Substantia nigra (tissue), 51 donors: ENCODE measurements at places on chromosomes 11 and 22.

DNA sequence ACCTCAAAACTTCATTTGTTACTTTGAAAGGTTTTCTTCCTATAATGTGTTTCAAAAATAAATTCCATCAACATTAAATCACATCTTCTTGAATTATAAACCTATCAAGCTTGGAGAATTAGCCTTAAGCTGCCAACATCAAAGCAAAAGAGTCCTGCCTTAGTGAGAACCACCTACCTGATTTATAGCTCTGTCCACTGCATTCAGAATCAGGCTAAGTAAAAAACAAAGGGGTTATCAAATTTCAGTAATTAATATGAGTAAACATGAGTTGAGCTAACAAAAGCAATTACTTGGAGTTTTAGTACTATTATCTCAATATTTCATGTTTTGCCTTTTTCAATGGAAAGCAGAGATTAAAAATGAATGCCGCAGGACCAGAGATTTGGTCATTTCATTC lies 73.9 kb downstream of the CADM1 start:
- no peak for DNase-seq

GRCh38 chr22:42704896-42705295 lies 15.8 kb downstream of the A4GALT start:
- DNase-seq, result no peak

GRCh38 chr11:113638376-113638775 lies 67.7 kb downstream of the TMPRSS5 start:
- no peak for DNase-seq

GRCh38 chr22:27213766-27214581 lies 556.6 kb downstream of the MIAT start:
- DNase-seq, result no peak

DNA sequence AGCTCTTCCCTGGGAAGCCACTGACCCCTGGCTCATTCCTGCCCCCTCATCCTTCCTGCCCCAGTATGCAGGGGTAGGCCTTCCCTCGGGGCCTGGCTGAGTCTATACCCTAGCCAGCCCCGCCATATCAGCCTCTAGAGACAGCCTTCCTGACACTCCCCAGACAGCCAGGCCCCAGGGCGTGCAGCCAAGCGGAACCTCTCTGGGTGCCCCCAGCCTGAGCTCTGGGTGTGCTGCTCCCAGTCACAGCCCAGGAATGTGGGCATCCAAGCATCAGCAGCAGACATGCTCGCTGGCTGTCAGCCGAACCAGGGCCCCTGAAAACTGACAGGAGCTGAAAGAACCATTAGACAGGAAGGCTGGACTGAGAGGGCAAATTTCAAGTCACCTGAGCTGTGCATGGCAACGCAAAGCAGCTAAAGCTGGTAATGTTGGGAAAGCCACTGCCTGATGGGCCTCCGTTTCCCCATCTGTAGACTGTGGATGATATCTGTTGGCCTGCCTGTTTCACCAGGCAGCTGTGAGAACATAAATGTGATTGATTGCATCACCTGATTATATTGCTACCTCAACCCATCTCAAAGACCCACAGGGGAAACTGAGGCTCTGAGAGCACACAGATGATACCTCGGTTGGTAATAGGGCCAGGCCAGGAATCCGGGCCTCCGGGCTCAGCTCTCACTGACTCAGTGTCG lies 93.2 kb downstream of the LRRC32 start:
- DNase-seq, result no peak

- DNase-seq, result no peak
These were observed 211.0 kb downstream of the GRIK4 start for GRCh38 chr11:120722524-120722923.

DNA sequence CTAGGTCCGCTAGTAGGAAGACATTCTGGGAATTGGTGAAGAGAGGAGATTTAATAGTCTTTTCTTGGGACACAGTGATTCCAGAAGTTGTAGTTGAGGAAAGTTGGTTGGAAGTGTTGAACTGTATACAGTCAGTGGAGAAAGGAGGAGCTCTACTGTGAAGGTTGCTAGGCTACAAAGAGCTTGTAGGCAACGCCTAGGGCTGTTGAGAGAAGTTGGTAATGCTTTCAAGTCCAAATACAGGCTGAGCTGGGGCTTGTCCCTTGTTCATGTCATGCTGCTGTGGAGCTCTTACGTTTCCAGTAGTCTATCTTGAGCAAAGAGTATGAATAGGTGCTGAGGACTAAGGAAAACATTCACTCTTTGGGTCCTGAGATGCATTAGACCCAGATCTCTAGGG lies 1.1 kb downstream of the TBCEL start:
- no peak for DNase-seq

DNA sequence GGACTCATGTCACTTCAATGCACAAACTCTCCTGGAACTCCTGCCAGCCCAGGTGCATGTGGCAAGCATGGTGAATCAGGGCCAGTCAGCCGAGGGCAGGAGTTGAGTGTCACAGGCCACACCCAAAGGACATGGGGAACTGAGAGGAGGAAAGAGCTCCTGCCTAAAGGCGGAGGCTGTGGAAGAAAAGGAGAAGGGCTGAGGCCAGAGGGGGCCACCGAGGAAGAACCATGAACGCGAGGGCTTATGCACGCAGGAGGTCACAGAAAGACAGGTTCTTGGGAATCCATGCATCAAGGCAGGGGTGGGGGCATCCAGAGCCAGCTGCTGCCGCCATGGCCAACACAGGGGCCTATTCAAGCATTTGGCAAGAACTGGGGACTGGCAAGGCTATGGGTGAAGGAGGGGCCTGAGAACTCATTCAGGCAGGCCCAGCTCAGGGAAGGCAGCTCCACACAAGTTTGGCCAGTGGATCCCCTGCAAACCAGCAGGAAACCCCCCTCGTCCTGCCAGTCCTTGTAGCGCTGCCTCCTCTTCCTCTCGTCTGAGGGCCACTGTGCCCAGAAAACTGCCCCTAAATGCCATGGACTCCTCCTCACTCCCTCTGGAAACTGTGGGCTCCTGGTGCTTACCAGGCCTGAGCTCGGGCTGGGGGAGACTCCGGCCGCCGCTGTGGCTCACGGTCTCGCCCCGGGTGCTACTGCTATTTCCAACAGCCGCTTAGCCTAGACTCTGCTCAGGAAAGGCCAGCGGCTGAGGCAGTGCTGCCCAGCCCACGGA lies 15.4 kb downstream of the PPM1F start:
- no peak for DNase-seq

DNA sequence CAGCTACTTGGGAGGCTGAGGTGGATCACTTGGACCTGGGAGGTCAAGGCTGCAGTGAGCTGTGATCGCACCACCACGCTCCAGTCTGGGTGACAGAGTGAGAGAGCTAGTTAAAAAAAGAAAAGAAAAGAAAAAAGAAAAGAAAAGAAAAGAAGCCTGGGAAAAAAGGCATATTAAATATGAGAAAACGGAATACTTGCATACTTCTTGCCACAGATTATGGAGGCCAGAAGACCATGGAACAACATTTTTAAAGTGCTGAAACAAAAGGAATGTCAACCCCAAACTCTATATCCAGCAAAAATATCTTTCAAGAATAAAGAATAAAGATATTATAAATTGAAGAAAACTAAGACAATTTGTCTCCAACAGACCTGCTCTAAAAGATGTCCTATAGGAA lies 191.9 kb downstream of the EFCAB6 start:
- DNase-seq, result no peak

DNA sequence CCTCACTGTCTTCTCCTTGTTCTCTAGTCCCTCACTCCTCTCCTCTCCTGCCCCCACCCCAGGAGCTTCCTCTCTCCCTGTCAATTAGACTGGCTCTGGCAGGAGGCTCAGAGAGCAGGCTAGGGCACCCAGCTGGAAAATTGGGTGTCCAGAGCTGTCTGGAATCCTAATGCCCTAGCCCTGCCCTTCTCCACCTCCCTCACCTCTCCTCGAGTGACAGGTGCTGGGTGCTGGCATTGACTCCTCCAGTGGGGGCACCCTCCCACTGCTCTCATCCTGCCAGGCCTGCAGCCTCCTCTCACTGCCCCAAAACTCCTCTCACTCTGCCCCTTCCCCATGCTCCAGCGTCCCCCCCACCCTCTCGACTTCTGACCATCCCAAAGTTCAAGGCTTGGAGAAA lies 68.9 kb downstream of the CYTH4 start:
- DNase-seq, result no peak

- DNase-seq, result no peak
These were observed 60.6 kb upstream of the RASD2 start for GRCh38 chr22:35479985-35480550.
